ENCODE measurements at places on chromosomes 11 and 22.

DNA sequence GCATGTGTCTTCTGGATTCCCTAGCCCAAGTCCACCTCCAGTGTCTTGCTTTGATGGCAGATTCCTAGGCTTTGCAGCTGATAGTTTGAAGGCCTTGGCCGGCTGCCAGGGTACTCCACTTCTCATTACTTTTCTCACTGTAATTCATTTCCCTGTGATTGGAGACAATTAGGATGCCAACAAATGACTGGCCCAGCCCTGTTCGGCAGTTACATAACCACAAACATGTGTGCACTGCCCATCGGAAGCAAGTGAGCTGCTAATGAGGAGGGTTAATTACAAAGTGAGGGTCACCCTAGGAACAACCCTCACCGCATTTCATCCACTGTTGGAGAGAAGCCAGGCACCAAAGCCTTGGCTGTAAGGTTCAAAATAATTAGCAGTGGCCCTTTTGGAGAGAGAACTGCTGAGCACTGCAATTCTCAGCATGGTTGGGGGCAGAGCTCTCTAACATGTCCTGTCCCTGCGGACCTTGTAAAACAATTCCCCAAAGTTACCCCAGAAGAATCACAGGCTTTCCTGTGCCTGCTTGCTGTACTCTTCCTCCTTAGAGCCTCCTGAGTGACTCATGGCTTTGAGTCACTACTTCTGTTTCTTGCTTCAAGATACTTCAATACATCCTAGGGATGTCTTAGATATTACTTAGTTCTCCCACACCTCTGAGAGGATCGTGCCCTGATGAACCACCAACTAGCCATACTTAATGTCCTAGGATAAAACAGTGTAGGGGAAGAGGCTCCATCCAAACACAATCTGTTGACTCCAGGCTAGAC is 109.7 kb upstream of the GALNT18 start:
- DNase-seq: peak; percentile 14

GRCh38 chr11:67581469-67581868 is 2.1 kb upstream of the GSTP1 start:
- DNase-seq: no peak

GRCh38 chr11:114472661-114473060 is 33.4 kb downstream of the REXO2 start:
- DNase-seq: no peak

DNA sequence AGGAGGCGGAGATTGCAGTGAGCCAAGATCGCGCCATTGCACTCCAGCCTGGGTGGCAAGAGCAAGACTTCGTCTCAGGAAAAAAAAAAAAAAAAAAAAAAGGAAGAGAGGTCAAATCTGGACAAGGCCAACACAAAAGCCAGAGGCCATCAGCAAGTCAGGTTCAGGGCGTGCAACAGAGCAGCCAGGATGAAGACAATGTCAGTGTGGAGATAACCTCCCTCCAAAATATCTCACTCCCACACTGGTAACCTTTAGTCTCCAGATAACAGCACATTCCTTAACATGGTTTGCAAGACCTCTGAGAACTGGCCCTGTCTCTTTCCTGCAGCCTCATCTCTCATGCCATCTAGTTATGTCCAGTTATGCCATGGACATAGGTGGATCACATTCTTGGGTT is 4.7 kb downstream of the CSNK2A3 start:
- no peak for DNase-seq

GRCh38 chr11:77086521-77087472 is 15.8 kb upstream of the OMP start:
- no peak for DNase-seq

DNA sequence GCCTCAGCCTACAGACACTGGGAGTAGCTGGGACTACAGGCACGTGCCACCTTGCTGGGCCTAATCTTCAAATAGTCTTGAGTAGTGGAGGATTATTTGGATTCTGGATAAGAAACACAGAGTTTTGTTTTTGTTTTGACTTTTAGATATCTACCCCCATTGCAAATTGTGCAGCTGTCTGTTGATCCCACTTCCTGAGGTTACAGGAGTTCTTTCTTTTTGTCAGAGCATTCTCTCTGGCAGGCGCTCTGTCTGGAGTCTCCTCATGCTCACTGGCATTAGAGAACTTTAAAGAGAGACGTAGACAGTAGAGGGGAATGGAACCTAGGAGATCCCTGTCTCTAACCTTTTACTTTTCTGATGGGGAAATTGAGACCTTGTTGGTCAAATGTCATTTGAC is 7.8 kb upstream of the ADAMTS8 start:
- peak; percentile 49 for DNase-seq

- DNase-seq: peak; percentile 46
Measured at GRCh38 chr11:111586388-111586831, 15.8 kb upstream of the SIK2 start.

DNA sequence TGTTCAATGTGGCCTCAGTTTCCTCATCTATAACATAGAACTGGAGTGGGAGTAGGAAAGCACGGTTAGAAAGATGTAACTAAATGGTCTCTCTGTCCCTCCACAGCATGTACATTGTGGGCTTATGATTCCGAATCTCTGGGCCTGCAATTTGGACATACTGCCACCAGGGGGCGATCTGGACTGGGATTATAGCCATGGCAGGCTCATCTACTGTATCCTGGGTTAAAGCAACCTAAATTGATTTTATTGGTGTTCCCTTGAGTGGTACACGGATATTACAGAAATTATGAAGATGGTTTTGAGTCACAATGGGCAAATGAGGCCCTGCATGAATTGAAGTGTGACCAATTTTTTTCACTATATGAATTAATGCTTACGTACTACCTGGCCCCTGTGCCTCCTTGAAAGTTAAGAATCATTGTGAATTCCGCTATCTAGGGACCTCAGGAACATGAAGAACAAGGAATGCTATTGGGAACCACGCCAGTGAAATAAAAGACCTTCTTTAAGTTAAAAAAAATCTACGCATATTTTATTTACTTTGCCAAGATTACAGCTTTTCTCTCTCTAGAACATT is 32.9 kb downstream of the TST start:
- no peak for DNase-seq

- DNase-seq: no peak
Measured at GRCh38 chr11:44851496-44851895, 99.2 kb downstream of the TP53I11 start.

Data from trophoblast cell (in vitro differentiated cells and primary cell).